ENCODE measurements at places on chromosomes 12 and 14.

GRCh38 chr12:104941454-104941853 lies 16.6 kb downstream of the SLC41A2 start:
- DNase-seq: no peak

- DNase-seq: no peak
Observed at GRCh38 chr12:57096099-57096572, 7.2 kb downstream of the NAB2 start.

- DNase-seq: no peak
Observed at GRCh38 chr12:58540480-58541299, 379.6 kb downstream of the LRIG3 start.

- DNase-seq: no peak
Observed at GRCh38 chr14:61461808-61462275, 140.5 kb downstream of the PRKCH start.

GRCh38 chr14:92384461-92385133 lies 61.6 kb downstream of the SLC24A4 start:
- no peak for DNase-seq

GRCh38 chr14:101630056-101630965 lies 69.0 kb downstream of the DIO3 start:
- no peak for DNase-seq

DNA sequence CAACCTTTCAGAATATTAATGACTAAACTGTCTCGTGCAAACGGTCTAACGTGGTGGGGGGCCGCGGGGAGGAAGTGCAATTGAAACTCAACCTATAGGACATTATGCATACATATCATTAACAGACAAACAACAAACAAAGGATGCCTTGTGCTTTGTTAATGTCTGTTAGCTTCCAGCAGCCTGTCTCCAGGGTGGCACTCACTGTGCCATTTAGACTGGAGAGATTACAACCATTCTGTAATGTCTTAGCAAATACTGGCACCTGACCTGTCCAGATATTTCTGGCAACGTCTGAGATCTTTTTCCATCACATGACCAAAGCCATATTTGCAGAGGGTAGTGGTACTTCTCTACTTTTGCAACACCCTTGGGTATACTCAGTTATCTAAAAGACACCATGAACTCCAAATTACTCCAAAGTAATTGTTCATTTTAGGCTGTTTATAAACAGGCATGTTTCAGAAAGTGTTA lies 11.6 kb downstream of the BHLHE41 start:
- no peak for DNase-seq

DNA sequence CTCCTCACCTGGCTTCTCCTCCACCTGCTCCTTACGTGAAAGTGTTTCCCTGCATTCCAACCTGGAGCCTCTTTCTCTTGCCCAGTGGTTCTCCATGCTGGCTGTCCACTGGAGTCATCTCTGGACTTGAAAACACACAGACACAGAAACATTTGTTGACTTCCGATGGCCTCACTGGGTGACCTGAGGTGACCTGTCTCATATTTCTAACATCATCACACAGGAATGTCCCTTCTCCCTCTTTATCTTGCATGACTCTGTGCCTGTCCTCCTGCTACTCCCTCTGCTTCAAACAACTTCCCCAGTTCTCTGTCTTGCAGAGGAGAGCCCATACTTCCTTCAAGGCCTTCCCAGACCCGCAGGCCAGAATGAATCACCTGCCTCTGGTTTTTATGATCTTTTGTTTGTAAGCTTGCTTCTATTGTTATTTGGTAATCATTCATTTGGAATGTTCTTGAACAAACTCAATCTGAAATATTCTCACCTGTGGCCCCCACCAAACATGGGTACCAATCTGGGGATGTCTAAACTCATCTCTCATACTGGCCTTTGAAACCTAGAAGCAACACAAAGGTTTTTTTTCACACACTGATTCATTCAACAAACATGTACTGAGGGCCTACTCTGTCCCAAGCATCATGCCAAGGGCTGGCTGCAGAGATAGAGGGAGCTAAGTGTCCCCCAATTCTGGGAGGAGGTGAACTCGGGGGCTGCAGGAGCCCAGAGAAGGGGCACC lies 9.7 kb upstream of the RIN3 start:
- no peak for DNase-seq

- no peak for DNase-seq
Observed at GRCh38 chr12:64332938-64333337, 57.6 kb downstream of the C12orf56 start.

- DNase-seq: no peak
Observed at GRCh38 chr14:37778135-37778943, 182.9 kb downstream of the TTC6 start.

DNA sequence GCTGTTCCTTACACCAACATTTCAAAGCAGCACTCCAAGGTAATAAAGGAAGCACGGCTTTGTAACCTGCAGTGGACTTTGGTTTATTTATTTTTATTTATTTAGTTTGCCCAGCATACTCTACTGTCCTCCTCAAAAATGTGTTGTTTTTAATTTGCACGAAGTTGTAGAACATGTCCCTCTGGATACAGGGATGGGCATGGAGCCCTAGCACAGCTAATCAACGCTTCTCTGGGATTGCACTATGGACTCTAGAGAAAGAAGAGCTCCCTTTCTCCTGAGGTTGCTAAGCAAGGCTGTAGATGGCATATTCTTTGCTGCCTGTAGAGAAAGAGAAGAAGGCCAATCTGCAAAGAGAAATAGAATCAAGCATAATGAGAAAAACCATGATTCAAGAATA lies 5.9 kb upstream of the ANAPC5 start:
- DNase-seq: no peak

DNA sequence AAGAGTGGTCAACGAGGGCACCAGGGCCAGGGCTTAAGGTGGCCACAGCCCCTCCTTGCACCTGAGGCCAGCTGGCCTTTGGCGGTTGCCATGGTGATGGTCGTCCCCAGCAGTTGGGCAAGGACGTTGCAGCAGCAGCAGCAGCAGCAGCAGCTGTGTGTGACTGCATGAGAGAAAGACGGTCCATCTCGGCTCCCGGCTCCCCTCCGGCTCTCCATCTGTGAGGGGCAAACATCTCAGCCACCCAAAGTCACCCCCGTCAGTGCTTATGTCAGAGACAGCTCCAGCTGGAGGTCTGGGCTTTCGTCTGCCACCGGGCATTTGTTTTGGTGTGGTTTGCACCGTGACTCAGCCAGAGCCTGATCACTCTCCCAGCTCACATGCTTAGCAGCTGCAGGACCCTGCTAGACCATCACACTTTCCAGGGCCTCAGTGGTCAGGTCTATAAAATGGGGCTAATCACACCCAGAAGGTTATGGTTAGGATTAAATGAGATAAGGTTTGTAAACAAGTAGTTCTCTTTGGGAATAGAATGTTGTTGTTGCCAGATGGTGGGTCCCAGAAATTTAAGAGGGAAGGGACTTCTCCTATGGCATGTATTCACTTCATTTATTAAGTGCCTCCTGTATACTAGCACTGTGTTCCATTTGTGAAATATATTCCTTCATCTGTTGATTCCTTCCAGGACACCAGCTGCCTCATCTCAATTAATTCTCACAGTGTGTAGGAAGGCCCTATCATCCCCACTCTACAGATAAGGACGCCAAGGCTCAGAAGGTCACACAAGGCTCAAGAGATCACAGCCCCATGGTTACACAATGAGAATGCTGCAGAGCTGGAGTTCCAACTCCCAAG lies 212.6 kb upstream of the LHX5 start:
- DNase-seq: no peak
